ENCODE measurements at places on chromosomes 16 and 17.

- DNase-seq, result no peak
Measured at GRCh38 chr16:15572329-15573001, 70.5 kb downstream of the MARF1 start.

- no peak for DNase-seq
Measured at GRCh38 chr16:23595246-23595950, 718 bp downstream of the NDUFAB1 start.

DNA sequence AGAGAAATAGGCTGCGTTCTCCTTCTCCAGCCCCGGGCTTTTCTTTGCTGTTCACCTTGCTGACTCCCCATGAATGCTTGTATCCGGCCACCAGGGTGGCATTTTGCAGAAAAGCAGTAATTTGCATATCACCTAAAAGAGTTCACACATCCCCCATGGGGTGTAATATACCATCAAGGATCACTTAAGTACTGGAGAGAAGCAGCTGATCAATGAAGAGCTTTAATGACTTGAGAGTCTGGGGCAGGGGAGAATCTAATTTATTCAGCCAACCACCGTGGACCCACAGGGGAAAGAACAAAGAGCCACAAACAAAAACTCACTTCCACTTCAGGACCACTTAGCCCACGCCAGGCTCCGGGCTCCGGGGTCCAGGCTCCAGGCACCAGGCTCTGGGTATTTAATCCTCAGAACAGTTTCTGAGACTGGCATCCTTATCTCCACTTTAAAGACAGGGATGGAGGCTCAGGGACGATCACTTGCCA is 33.9 kb upstream of the SEC14L1 start:
- DNase-seq, result no peak

DNA sequence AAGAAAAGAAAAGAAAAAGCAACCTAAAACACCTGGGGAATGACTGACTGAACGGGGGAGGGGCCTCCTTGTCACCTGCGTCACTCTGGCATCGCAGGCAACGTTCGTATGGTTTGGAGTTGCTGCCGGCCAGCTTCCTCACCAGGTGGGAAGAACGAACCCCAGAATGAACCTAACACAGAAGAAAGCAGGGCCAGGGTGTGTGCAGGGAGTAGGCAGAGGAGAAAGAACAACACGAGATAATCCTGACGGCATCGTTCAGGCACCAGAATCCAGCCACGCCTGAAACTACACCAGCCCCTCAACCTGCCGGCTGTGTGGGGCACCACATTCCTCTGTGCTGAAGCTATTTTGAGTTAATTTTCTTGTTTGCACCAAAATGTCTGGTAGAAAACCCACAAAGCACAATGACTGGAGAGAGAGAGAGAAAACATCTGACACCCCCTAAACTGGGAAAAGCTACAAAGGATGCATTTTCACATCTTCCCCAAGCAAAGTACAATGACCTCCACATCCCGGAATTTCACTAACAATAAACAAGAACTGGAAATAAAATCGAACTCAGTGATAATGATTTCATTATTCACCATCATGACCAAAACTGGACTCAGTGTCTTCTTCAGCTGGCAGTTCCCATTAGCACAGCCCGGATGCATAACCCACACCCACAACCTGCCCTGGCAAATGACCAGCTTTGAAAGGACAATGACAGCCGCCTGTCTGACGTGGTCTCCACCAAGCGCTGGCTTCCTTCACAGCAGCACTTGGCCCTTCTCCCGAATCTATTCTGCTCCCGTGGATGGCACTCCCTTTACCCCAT is 23.6 kb downstream of the RAB40B start:
- DNase-seq, result no peak

- no peak for DNase-seq
Measured at GRCh38 chr16:6144463-6144862, 1046.9 kb upstream of the EEF2KMT start.

- DNase-seq, result no peak
Measured at GRCh38 chr17:8138374-8138671, 13.9 kb downstream of the PER1 start.

GRCh38 chr17:20205609-20206008 is 196.4 kb downstream of the SPECC1 start:
- no peak for DNase-seq

- DNase-seq, result no peak
Measured at GRCh38 chr16:51755039-51755501, 604.0 kb upstream of the SALL1 start.

DNA sequence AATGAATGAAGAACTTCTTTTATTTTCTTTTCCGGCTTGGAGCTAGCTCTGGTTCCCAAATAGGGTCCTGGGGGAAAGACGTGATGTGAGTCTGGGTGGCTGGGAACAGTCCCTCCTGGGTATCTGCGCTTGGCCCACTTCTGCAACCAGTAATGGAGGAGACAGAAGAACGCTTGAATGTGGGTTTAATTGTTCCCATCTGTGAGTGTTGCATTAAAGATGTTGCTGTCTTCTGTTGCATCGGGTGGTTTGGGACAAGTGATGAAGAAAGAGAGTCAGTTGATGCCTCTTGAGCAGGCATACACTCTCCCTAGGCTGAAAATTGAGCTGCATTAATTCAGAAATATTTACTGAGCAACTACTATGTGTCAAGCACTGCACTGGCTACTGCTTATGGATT is 511.1 kb downstream of the CDH13 start:
- DNase-seq, result no peak

DNA sequence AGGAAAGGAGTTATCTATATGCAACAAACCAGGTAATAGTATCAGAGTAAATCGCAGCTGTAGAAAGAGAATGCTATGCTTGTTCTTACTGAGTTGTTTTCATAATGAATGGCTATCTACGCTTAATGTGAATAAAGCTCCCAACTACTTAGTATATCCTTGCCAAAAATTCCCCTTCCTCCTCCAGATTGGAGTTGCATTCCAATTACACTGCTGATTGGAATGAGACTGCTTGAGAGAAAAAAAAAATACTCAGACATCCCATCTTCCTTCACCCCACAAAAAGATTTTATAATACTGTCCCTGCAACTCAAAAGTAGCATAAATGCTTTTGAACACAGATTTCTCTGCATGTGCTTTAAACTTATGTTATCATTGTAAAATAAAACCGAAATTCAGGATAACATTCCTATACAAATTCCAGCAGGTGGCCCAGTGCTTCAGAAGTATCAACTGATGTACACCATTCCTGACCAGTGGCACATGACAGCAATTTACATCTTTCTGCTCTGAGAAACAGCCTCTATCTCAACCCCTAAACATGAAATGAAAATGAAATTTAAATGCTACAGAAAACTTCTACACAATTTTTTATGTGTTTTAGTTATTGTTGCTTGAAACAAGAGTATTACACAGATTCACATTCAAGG is 47.0 kb downstream of the SMURF2 start:
- DNase-seq, result no peak

GRCh38 chr17:30908717-30909420 is 2.8 kb upstream of the TEFM start:
- DNase-seq, result no peak

- DNase-seq, result no peak
Measured at GRCh38 chr16:48560692-48561091, 49.3 kb downstream of the N4BP1 start.

- no peak for DNase-seq
Measured at GRCh38 chr16:1525871-1526607, 7.4 kb upstream of the TMEM204 start.

DNA sequence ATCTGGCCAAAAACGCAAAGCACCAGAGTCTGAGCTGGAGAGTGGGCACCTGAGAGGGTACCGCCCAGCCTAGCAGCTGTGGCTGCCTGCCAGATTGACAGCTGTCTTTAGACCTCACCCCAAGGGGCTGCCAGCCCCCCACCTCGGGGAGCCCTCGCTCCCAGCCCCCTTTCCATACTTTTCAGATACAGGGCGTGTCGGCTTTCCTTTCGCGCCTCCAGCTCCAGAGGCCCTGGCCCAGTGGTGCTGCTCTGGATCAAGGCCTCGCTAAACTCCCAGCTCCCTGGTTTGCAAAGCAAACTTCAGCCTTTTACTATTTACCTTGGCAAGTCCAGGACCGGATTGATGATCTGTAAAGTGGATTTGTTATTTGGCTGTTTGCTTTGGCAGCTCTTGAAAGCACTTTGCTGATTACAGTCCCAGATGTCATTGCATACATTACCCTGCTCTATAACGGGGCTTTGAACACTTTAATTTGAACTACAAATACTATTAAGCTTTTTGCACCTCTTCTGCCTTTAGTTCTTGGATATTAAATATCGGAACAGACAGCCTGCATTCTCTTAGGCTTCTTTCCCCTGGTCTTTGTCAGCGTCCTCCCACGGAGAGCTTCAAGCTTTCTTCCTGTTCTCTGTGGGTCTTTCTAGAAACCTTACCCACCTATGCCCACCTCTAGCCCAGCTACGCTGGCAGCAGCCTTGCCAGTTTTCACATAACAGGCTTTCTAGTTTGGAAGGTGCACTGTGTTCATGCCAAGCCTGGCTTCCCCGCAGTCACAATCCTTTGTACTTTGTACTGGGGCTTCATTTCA is 63.6 kb upstream of the TBX2 start:
- no peak for DNase-seq

GRCh38 chr17:6494239-6494941 is 50.1 kb downstream of the PIMREG start:
- DNase-seq, result no peak

DNA sequence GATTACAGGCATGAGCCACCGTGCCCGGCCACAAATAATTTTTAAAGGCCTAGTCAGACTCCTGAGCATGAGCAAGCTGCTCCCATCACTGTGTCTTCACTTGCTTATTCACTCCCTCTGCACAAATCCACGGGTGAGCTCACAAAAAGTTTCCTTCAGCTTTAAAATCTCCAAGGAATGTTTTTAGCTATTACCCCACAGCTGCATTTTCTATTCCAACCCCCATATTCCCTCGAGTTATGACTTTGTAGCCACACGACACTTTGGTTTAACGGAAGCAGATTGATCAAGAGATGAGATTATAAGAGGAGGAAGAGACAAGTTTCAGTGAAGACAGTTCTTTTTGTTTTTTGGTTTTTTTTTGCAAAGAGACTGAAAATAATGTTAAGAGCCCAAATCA is 49.1 kb upstream of the SLC25A19 start:
- no peak for DNase-seq

- no peak for DNase-seq
Measured at GRCh38 chr16:75927810-75928209, 201.5 kb upstream of the CPHXL start.

All from liver (tissue), 10 donors.